ENCODE measurements at places on chromosomes 1 and 21.

GRCh38 chr21:28508126-28508525 lies 484.6 kb downstream of the LTN1 start:
- no peak for DNase-seq

- DNase-seq = peak; percentile 94
Observed at GRCh38 chr1:98210064-98210463, 289.2 kb upstream of the DPYD start.

GRCh38 chr1:47995306-47996050 lies 1.7 kb downstream of the TRABD2B start:
- no peak for DNase-seq

DNA sequence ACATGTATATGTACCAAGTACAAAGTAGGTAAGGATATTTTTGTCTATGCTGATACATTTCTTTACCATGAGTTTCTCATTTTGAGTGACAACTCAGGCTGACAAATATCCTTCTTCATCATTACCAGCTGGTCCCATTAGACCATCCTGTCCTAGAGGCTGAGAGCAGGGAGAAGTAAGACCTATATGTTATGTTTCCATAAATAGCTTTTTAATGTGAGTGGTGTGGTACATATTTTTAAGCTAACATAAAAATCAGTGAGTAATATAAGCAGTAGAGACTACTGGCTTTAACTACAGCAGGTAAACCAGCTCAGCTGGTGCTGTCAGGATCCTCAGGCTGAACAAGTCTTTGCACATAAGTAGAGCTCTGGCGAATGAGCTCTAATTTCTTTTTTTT lies 62.4 kb downstream of the CLEC20A start:
- no peak for DNase-seq

GRCh38 chr1:157961805-157962762 lies 31.4 kb upstream of the KIRREL1 start:
- DNase-seq = peak; percentile 33

DNA sequence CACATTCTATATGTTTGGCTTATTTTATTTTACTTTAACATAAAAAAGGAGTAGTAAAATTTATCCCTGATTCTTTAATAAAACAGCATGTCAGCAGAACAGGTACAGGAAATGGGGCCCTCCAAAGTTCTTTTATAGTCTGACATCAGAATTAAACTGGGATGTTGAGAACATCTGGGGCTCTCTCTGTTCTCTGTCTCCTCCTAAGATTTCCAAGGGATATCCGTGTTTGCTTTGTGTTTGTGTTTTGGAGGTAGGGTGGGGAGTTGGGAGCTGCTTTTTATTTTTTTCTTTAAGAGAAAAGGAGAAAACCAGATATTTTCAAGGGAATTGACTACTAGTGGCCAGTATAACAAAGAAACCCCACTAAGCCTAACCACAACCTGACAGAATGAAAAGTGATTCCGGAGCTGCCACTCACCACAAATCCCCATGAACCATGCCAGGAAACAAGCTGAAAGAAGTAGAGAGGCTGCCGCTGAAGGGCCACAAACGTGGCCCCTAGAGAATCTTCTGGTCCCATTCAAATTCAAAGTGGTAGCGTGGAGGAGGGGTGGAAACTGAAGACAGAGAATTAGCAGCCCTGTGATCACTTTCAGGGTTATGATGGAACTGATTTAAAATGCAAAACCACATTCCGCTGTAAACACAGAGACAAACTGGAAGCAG lies 369.6 kb upstream of the ADGRL2 start:
- no peak for DNase-seq

GRCh38 chr1:202956969-202957368 lies 1.1 kb downstream of the ADIPOR1 start:
- DNase-seq = no peak

- no peak for DNase-seq
Observed at GRCh38 chr1:171588230-171588629, 33.8 kb upstream of the MYOCOS start.

- no peak for DNase-seq
Observed at GRCh38 chr1:39540504-39541031, 36.0 kb downstream of the PABPC4 start.

GRCh38 chr1:28340221-28340974 lies 11.6 kb downstream of the MED18 start:
- DNase-seq = no peak

DNA sequence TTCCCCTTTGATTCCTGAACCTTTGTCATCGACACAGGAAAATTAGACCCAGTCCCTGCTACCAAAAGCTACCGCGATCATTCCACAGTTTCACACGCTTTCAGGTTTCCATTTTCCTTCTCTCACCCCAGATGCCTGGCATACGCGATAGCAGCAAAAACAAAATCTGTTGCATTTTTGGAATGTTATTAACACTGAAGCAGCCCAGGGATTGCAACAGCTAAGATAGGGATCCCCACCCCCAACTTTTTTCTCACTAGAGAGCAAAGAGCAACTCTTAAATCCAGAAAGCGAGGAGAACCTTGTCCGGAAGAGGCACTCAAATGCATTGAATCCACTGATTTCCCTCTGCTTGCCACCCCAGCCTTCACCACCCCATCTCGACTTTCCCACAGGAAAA lies 8.9 kb downstream of the OVAAL start:
- no peak for DNase-seq

DNA sequence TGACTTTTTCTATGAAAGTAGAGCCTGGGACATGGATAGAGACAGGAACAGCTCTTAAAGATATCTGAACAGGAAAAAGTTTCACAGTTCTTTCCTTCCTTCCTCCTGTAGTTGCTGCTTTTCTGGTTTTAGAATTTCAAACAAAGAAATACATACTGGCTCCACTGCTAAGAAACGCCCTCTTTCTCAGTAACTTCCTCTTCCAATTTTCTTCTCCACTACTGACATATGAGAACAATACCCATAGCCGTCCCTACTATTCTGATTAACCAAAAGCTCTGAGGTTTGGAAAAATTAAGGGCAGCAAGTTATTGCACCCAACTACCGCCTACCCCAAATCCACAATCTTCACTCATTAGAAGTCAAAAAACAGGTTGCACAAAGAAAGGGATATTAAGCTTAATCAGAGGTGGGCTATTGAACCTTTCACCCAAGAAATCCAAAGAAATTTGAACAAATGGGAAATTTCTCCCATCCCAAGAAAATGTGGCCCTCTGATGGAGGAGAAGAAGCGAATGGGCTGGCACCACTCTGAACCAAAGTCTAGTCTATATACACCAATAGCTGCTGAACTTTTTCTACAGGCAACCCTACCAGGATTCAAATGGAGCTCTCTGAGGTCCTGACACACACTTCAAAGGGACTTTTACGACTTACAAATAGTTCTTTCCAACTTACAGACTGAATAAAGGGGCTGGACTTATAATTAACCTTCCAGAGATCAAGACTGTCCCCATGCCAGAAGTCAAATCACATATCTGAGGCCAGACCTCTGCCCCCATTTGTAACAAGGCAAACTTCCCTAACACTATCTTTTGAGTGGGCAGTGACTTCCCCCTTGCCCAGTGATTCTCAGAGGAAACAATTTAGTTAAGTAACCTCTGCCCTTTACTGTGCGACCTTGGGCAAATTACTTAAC lies 1.7 kb downstream of the WASF2 start:
- DNase-seq = no peak

GRCh38 chr1:153553830-153554541 lies 4.9 kb upstream of the S100A3 start:
- DNase-seq = no peak

DNA sequence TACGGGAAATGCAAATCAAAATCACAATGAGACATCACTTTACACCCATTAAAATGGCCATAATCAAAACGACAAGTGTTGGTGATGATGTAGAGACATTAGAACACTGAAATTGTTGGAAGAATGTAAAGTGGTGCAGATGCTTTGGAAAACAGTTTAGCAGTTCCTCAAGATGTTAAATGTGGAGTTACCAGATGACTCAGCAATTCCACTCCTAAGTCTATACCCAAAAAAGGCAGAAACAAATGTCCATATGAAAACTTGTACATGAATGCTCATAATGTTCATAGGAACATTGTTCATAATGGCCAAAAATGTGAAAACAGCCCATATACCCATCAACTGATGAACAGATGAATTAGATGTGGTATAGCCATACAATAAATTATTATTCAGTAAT lies 267.4 kb downstream of the KCNH1 start:
- no peak for DNase-seq

DNA sequence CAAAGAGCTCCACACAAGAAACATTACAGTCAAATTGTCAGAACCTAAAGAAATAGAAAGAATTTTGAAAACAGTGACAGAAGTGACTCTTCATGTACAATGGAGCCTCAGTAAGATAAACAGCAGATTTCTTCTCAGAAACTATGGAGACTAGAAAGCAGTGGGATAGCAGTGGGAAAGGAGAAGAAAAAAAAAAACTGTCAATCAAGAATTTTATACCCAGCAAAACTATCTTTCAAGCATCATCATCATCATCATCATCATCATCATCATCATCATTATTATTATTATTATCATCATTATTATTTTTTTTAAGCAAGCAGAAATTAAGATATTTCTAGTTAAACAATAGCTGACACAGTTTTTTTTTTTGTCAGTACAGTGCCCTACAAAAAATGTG lies 24.2 kb downstream of the CEP170 start:
- no peak for DNase-seq

DNA sequence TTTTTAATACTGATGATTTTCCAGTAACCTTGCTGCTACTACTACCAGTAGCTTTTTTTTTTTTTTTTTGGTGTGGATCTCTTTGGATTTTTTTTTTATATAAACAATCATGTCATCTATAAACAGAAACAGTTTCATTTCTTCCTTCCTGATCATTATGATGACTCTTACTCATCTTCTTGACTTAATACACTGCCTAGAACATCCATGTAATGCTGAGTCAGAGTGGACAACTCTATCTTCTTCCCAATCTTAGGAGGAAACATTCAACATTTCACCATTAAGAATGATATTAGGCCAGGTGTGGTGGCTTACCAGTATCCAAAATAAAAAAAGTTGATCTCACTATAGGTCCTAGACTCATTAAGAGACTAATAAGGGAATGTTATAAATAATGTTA lies 69.1 kb downstream of the RUSC1 start:
- DNase-seq = no peak

- no peak for DNase-seq
Observed at GRCh38 chr1:49356594-49356993, 579.9 kb upstream of the BEND5 start.

DNA sequence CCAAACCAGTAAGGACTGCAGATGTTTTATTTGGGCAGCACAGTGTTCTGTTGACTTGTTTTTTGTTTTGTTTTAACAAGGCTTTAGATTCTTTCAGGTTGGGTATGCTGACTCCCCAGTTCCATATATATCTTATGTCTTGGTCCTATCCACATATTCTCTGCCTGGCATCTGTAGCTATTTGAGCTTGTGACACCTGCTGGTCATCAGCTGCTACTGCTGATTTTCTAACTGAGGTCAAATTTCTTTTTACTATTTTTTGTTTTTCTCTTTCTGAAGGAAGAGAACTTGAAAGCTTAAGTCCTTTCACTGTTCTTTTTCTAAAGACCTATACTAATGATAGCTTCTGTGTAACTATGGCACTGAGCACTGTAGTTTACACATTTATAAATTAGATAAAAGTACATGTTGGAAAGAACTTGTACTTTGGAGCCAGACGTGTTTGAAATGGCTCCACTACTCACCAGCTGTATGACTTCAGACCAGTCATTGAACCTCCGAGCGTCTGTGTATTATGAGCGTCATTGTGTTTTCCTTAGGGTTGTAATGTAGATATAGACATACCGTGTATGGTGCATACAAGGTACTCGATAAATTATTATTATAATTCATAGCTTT lies 109.4 kb downstream of the NRDC start:
- peak; percentile 24 for DNase-seq

DNA sequence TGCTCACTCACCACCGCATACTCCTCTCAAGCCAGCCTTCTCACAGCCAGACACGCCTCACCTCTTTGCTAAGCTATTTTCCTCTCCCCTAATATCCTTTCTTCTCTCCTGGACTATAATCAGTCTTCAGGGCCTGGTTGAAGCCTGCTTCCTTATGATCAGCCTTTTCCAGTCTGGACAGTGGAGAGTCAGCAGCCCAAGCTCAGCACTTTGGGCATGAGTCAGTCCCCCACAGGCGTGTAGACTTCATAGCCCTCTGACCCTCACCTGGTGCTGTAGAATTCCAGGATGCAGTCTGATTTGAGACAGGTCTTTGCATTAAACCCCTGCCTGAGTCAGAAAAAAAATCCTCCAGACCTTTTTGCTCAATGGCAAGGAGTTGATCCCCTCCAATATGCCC lies 2.5 kb downstream of the HPCAL4 start:
- no peak for DNase-seq

DNA sequence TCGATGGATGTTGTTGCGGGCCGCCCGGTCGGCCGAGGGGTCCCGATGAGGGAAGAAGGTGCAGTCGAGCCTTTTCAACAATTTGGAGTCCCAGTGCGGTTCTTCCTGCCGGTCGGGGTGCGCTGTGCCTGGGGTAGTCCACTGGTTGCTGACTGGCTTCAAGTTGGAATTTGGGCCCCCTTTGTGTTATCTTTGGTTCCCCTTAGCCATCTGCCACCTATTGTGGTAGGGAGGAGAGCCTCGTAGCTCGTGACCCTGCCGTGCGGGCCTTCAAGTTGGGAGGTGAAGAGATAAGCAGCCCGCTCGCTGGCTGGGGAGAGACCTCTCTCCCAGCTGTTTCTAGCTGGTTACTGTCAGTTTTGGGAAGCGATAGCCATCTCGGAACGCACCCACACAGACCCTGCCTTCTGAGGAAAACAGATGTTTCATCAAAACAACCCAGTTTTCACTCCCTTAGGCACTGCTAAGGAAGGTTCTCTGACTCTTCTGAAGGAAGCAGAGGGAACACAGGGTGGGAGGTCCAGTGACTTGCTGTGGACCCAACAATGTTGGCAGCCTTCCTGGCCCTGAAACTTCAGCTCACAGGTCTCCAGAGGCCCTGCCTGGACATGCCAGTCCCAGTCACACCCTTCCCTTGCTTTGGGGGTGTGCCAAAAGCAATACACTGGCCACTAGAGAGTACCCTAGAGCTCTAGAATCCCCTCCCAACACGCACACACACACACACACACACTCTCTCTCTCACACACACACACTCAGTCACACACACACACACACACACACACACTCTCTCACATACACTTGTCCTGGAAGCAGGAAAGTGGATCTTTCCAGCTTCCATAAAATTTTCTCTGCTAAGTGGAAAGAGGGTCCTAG lies 1.0 kb downstream of the BTG2 start:
- DNase-seq = no peak

GRCh38 chr1:236534151-236534651 lies 10.4 kb downstream of the LGALS8 start:
- peak; percentile 19 for DNase-seq

DNA sequence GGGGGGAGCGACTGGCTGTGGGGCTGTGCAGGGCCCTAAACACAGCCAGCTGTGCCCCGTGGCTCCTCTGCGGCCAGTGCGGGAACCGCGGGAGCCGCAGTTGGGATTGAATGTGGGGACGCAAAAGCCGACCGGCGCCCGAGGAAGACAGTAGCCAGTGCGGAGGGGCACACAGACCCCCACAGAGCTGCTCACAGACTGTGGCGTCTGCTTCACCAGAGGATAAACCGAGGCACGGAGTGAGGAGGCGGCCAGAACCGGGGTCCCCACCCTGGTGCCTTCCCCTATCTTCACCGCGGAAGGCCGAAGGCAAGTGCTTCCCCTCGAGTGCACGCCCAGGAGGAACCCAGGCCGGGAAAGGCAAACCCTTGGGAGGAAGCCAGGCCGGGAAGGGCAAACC lies 8.7 kb upstream of the TMEM52 start:
- DNase-seq = no peak

GRCh38 chr1:206702260-206702659 lies 17.6 kb downstream of the MAPKAPK2 start:
- DNase-seq = no peak
